Activated CD4-positive, alpha-beta T cell treated with anti-CD3 and anti-CD28 coated beads, Interleukin-2, amount 50 U/mL, for 24 hours (primary cell): ENCODE measurements at places on chromosomes 13 and 19.

GRCh38 chr13:51902776-51903175, 41.0 kb downstream of the CCDC70 start:
- DNase-seq, result no peak

DNA sequence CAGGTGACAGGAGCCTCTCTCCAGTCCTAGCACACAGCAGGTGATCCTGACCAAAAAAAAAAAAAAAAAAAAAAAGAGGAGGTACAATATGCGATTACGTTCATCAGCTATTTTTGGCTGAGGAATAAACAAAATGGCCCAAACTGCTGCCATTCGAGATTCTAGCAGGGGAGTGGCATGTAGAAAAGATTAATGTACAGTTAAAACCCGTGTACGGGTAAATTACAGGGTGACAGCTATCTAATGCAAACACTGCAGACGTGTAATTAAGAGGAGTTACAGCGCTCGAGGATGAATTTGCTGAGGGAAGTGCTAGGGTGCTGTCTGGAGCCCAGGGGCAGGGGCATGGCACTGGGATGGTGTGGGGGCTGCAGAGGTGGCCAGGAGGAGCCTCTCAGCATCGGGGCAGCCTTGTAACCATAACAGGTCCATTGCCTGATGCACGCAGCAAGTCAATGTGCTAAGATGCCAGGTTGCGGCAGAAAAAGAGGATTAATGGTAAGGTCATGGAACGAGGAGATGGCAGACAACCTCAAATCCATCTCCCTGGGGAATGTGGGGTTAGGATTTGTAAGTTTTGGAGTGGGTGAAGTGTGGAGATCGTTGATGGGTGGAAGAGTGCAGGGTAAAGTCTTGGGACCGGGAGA, 17.4 kb downstream of the CHST8 start:
- no peak for DNase-seq

GRCh38 chr13:109154966-109155761, 525.8 kb downstream of the MYO16 start:
- no peak for DNase-seq

- no peak for DNase-seq
Observed at GRCh38 chr19:28213470-28214082, 999.4 kb downstream of the UQCRFS1 start.

- DNase-seq, result no peak
Observed at GRCh38 chr13:25859528-25859927, 192.3 kb downstream of the SHISA2 start.

GRCh38 chr13:76637641-76638141, 248.5 kb downstream of the KCTD12 start:
- no peak for DNase-seq

DNA sequence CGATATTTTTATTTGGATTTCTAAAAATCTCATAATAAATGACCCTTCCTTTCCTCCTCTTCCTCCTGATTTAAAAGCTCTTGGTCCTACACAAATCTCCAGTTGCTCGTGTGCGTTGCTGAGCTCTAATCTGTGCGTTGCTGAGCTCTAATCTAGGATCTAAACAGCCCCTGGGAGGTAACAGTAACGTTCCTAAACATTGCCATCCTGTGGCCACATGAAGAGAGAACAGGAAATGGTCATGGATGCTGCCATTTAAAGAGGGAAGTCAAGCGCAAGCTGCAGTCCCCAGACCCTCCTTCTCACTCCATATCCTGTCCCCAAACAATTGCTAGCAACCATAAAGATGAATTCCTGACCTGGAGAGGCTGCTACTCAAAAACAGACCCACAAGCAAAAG, 170.8 kb downstream of the NUFIP1 start:
- no peak for DNase-seq

DNA sequence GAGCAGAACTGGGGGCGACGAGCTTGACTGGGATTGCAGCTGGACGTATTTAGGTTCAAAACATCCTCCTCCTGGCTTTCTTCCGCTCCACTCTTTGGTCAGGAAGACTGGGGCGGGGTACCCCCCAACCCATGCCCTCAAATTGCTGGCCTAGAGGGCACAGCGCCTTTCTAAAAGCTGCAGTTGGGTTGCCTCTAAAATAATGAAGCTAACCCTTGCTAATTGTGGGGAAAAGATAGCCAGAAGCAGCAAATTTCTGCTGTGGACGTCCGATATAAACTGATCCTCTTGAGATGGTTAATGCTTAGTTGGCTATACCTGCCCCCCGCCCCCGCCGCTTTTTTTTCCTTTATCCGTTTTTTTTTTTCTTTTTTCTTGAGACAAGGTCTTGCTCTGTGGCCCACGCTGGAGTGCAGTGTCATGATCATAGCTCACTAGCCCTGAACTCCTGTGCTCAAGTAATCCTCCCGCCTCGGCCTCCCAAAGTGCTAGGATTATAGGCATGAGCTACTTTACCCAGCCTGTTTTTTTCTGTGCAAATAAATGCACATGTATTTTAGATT, 754 bp upstream of the CHERP start:
- DNase-seq, result no peak

GRCh38 chr13:99353836-99354235, 46.6 kb upstream of the GPR183 start:
- no peak for DNase-seq

DNA sequence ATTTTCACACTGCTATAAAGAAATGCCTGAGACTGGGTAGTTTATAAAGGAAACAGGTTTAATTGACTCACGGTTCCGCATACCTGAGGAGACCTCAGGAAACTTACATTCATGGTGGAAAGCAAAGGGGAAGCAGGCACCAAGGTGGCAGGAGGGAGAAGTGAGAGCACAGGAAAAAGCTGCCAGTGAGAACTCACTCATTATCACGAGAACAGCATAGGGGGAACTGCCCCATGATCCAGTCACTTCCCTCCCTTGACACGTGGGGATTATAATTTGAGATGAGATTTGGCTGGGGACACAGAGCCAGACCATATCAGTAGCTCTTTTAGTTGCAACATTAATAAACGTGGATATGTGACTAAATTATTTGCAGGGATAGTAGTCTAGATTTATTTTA, 4.3 kb upstream of the KCTD4 start:
- DNase-seq, result no peak

DNA sequence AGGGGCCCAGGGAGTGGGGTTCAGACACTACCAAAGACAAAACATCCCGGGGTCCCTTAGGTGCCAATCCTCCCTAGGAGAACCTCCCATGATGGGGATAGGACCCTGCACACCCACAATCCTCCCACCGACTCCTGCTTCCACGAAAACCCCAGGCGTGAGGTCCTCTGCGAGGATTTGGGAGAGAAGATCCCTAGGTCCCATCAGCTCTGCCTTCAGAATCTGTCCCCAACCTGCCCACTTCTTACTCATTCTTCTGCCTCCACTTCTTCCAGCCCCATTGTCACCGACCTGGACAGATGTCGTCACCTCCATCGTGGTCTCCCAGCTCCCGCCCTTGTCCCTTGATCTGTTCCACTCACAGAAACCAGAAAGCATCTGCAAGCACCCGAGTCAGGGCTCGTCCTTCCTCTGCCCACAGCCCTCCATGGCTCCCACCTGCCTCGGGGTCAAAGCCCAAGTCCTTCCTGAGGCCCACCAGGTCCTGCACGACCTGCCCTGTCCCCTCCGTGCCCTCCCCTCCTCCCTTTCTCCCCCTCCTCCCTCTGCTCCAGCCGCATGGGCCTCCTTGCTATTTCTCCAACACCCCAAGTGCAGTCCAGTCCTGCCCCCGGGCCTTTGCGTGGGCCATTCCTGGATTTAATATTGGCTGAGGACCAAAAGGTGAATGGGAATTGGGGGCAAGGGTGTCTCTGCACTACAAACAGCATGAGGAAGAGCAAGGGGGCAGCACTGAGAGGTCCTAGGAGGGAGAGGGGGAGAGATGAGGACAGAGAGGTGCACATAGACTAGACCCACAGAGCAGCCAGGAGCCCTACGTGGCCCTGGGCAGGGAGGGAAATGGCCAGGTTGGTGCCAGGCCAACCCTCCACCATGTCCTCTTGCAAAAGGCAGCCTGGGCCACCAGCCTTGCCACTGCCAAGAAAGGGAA, 51.3 kb downstream of the PTPRS start:
- no peak for DNase-seq

DNA sequence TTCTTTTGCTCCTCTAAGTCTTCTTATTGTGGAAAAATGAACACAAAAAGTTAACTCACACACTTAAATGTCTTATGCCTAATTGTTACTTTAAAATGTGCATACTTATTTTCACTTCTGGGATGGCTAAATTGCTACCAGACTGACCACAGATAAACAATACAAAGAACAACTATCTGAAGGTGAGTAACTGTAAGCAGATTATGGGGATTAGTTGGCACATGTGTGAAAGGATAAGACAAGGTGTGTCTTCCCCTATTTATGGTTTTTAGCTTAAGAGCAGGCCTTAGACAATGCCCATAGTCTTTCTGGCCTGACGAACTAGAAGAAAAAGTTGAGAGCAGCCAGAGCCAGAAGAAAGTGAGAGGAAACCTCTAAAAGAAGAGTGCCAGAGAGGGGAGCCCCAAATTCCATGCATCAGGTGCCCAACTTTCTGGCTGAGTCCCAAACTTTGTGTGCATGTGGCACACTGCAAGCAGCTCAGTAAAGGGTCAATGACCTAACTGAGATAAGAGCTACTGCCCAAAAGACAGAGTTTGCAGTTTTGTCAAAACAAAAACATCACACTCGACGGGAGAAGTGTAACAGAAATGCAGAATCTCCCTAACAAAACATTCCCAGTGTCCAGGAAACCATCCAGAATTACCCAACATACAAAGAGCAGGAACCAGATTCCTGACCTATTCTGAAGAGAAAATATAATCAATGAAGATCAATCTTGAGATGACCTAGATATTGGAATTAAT, 375.4 kb downstream of the KCNRG start:
- no peak for DNase-seq

DNA sequence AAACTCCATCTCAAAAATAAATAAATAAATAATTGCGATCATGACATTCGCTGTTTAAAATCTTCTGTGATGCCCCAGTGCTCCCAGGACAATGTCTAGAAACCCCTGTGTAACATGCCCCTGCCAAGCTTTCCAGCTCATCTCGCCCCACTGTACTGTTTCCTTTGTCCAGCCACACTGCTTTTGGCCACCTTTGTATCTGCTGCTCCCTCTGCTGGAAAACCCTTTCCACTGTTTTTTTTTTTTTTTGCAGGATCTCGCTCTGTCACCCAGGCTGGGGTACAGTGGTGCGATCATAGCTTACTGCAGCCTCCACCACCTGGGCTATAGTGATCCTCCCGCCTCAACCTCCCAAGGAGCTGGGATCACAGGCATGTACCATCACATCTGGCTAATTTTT, 7.5 kb downstream of the PLAUR start:
- DNase-seq, result no peak

GRCh38 chr19:45492627-45493470, 4.0 kb downstream of the RTN2 start:
- no peak for DNase-seq
